ENCODE measurements at places on chromosomes 5 and 9. TPM values are rescaled to one million over a fixed set of nuclear protein-coding genes. Genes with fewer than 3 reads are reported as not detected.

The SLC25A48 gene
- not detected for total RNA-seq

The PLCXD3 gene
- total RNA-seq = not detected

- H3K27me3 ChIP-seq = no peaks in the 10 kb centered on the region
- no peaks in the 10 kb centered on the region for H3K4me1 ChIP-seq
- no peak overlapping the region for H3K27ac ChIP-seq
- H3K36me3 ChIP-seq = no peaks in the 10 kb centered on the region
Observed at GRCh38 chr9:12368569-12368968, 324.6 kb upstream of the TYRP1 start.

DNA sequence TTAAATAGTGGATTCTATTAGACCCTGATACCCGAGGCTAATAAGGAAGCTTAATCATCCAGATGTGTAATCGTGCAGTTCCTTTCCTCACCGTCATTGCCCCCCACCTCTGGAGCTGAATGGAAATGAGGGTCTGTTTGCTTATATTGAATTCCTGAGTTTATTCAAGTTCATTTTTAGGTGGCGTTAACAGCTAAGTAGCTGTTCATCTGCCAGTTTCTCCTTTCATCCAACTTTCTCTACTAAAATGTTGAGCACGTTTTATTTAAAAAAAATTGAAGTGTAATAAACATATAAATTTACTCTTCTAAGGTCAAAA is 291.0 kb downstream of the DOCK8 start:
- DNase-seq = no peak
- H3K27me3 ChIP-seq = no peaks in the 10 kb centered on the region
- H3K4me3 ChIP-seq = peak overlapping the region; percentile 70
- peaks cover 30% of the 10 kb centered on the region for H3K4me1 ChIP-seq
- no peak overlapping the region for H3K27ac ChIP-seq

DNA sequence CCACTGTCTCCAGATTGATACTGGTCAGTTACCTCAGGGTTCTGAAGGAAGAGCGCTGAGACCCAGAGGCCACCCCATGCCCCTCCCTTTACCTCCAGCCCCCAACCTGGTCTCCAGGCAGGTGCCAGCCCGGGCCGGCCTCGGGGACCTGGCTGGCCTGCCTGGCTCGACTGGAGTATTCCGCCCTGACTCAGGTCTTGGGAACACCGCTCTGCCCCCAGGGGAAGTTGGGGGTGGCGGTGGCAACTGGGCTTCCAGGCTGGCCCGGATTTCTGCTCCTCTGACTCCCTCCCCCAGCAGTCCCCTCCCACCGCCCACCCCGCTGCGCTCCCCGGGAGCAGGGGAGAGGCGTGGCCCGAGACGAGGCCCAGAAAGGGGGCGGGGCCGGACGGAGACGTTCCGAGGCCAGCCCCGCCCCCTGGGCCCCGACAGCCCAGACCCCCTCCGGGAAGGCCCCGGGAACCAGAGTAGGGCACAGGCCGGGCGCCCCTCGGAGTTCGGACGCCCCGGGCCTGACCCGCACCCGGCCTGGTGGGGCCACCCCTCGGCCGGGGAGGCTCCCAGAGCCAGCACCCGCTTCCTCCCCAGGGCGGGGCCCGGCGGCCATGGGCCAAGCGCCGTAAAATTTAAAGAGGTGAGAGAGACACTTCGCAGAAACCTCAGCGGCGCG is 82.5 kb upstream of the ZBTB43 start:
- H3K27ac ChIP-seq = peak overlapping the region; percentile 82
- no peaks in the 10 kb centered on the region for H3K36me3 ChIP-seq
- H3K4me1 ChIP-seq = peaks cover 35% of the 10 kb centered on the region
- H3K4me3 ChIP-seq = peak overlapping the region; percentile 84
- no peaks in the 10 kb centered on the region for H3K27me3 ChIP-seq

DNA sequence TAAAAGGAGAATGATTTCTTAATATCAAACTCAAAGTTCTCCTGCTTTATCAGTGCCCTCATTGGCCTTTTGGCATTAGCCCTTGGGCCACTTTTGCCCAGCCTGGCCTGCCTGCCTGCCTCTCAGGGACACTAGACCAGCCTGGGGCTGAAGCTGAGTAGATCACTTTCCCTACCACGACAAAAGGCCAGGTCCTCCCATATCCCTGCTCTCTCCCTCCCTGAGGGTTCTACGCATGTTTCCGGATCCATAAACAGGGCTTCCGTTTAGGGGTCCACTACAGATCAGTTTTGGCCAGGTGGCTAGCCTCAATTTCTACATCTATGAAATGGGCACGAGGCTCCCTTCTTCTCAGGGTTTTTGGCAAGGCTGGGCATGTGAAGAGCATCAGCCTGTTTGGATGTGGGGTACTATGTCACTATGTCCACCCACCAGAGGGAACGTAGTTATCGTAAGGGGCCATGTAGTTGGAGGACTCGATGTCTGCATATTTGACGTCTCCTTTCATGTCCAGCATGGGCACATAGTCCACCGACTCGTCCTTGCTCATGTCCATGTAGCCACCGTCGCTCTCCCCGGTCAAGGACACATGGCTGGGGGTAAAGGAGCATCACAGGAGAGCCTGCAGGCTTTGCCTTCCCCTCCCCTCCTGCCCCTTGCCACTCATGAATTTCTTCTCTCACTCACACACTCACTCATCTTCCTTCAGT is 34.0 kb downstream of the PDGFRB start:
- H3K4me1 ChIP-seq = no peaks in the 10 kb centered on the region
- H3K27ac ChIP-seq = no peak overlapping the region
- H3K27me3 ChIP-seq = no peaks in the 10 kb centered on the region
- no peak for DNase-seq

DNA sequence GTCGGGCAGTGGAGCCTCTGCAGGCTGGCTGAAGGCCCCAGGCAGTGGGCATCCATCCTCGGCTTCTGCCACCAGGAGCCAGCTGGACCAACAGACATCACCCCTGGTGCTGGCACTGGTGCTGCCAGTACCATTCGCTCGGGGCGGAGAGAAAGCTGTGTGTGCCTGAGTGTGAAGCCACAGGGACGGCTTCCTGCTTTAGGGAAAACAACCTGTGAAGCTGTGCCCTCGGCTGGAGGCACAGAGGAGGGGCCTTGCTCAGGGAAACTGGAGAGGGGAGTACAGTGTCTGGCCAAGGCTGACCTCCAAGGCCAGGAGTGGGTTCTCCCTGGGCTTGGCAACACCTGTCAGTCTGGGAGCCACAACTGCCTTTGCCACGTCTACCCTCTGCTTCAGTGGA is 38.3 kb downstream of the NEK6 start:
- no peak for DNase-seq
- peaks cover 16% of the 10 kb centered on the region for H3K4me1 ChIP-seq
- no peak overlapping the region for H3K4me3 ChIP-seq
- peaks cover 10% of the 10 kb centered on the region for H3K27me3 ChIP-seq

GRCh38 chr9:105053209-105053652 is 125.3 kb upstream of the ABCA1 start:
- DNase-seq = peak; percentile 89
- H3K4me1 ChIP-seq = peaks cover 42% of the 10 kb centered on the region
- H3K27me3 ChIP-seq = no peaks in the 10 kb centered on the region
- H3K4me3 ChIP-seq = no peak overlapping the region
- peak overlapping the region; percentile 88 for H3K27ac ChIP-seq
- H3K36me3 ChIP-seq = no peaks in the 10 kb centered on the region

DNA sequence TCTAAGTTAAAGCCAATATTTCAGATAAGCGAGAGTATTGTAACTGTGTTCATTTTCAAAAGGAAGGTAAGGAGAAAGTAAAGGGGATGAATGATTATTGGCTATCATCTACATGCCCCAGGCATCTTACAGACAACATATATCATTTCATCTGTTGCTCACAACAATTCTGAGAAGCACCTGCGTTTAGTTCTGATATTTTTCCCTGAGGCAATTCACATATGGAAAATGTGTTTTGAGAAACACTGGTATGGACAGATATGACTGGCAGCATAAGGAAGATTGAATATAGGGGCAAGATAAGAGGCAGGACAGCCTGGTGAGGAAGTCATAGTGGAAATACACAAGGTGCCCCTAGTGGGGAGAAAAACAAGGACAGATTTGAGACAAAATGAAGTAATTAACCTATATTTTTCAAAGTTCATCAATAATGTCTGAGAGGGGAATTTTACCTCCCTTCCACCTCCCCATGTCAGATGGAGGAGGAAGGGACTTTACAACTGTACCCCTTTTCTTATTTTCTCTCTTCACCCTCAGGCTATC is 87.7 kb upstream of the TRIM32 start:
- no peak for DNase-seq
- no peak overlapping the region for H3K4me3 ChIP-seq
- H3K4me1 ChIP-seq = no peaks in the 10 kb centered on the region
- no peaks in the 10 kb centered on the region for H3K27me3 ChIP-seq
- H3K36me3 ChIP-seq = peaks cover 12% of the 10 kb centered on the region

- H3K4me1 ChIP-seq = no peaks in the 10 kb centered on the region
- DNase-seq = peak; percentile 77
- no peak overlapping the region for H3K4me3 ChIP-seq
- H3K27me3 ChIP-seq = peaks cover 16% of the 10 kb centered on the region
- no peak overlapping the region for H3K27ac ChIP-seq
- no peaks in the 10 kb centered on the region for H3K36me3 ChIP-seq
Observed at GRCh38 chr9:132800038-132800648, 77.9 kb downstream of the AK8 start.

DNA sequence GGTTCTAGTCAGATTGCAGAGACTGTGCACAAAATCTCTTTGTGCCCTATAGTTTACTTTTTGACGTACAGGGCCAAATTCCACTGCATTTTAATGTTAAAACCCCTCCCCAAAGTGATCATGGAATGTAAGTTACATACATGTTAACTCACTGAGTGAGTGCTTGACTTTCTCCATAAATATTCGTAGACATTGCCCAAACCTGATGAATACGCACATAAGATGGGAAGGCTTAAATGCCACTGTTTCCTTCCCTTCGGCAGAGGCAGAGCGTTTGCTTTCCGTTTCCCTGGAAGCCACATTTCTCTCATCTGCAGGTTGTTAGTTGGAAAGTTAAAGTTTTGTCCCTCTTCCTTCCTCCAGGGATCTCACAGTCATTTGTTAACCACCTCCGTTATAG is 286.2 kb downstream of the MCTP1 start:
- H3K27ac ChIP-seq = no peak overlapping the region
- no peaks in the 10 kb centered on the region for H3K4me1 ChIP-seq
- H3K4me3 ChIP-seq = no peak overlapping the region
- H3K36me3 ChIP-seq = no peaks in the 10 kb centered on the region
- H3K27me3 ChIP-seq = peaks cover 2% of the 10 kb centered on the region

- no peaks in the 10 kb centered on the region for H3K4me1 ChIP-seq
- no peaks in the 10 kb centered on the region for H3K27me3 ChIP-seq
Observed at GRCh38 chr9:104556830-104557634, 11.9 kb upstream of the OR13C8 start.

GRCh38 chr5:77129391-77129990 is 42.4 kb upstream of the ZBED3 start:
- no peak overlapping the region for H3K4me3 ChIP-seq
- DNase-seq = peak; percentile 43
- H3K4me1 ChIP-seq = no peaks in the 10 kb centered on the region
- H3K36me3 ChIP-seq = no peaks in the 10 kb centered on the region

- peaks cover 23% of the 10 kb centered on the region for H3K4me1 ChIP-seq
- peaks cover 22% of the 10 kb centered on the region for H3K36me3 ChIP-seq
- no peak overlapping the region for H3K27ac ChIP-seq
- peak; percentile 55 for DNase-seq
- no peaks in the 10 kb centered on the region for H3K27me3 ChIP-seq
- no peak overlapping the region for H3K4me3 ChIP-seq
Observed at GRCh38 chr5:7856855-7857254, 5.9 kb upstream of the CFAP90 start.

DNA sequence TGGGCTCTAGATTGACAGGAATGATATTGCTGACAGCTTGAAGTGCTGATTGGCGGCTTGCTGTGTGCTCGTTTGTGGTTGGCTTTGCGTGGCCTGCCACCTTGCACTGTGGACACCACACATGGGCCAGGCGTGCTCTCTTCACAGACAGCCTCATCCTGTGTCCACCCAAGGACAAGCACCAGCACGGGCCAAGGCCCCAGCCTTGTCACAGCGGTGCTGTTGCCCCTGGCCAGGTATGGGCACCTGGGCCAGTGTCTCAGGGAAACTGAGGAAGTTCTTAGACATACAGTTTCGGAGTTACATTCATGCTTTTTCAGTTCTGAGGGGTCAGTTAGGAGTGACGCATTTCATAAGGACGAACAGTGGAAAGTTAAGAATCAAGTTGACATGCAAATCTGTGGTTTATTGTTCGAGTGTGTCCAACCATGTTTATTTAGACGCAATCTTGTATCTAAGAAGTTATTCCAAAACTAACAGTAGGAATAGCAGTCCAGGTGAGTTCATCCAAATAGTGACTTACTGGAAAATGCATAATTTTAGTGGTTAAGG is 125.9 kb downstream of the EHMT1 start:
- no peak overlapping the region for H3K4me3 ChIP-seq
- peaks cover 21% of the 10 kb centered on the region for H3K36me3 ChIP-seq
- H3K27me3 ChIP-seq = no peaks in the 10 kb centered on the region
- H3K4me1 ChIP-seq = peaks cover 14% of the 10 kb centered on the region

DNA sequence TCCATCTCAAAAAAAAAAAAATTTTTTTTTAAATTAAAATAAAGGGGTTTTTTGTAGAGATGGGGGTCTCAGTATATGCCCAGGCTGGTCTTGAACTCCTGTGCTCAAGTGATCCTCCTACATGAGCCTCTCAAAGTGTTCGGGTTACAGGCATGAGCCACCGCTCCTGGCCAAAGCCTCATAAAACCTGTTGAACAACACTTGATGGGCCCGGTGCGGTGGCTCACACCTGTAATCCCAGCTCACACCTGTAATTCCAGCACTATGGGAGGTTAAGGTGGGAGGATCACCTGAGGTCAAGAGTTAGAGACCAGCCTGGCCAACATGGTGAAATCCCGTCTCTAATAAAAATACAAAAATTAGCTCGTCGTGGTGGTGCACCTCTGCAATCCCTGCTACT is 7.7 kb upstream of the NPM1 start:
- no peaks in the 10 kb centered on the region for H3K36me3 ChIP-seq
- H3K27ac ChIP-seq = no peak overlapping the region
- H3K27me3 ChIP-seq = no peaks in the 10 kb centered on the region
- H3K4me1 ChIP-seq = peaks cover 1% of the 10 kb centered on the region
- no peak overlapping the region for H3K4me3 ChIP-seq

The CCDC171 gene
- 2.7 TPM for total RNA-seq

DNA sequence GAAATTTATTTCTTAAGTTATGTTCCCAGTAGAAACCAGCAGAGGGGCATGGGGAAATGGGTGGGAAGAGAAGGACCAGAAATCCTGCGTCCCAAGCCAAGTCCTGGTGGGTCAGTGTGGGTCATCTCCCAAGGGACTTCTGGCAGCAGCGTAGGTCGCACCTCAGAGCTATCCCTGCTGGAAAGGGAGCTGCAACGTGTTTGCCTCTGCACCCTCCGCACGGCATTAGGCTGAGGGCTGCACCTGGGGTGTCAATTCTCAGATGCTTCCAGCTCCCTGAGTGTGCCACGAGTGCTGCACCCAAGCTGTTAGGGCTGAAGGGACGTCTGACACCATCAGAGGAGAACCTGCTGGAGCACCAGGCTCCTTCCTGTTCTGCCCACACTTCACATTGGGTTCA is 182.8 kb downstream of the CACNA1B start:
- no peak overlapping the region for H3K4me3 ChIP-seq
- no peaks in the 10 kb centered on the region for H3K36me3 ChIP-seq
- no peaks in the 10 kb centered on the region for H3K27me3 ChIP-seq
- H3K4me1 ChIP-seq = no peaks in the 10 kb centered on the region
- H3K27ac ChIP-seq = no peak overlapping the region

Measured in activated naive CD4-positive, alpha-beta T cell treated with anti-CD3 and anti-CD28 coated beads for 36 hours (primary cell).